ENCODE measurements at places on chromosomes 2 and 18.

- no peak for DNase-seq
These were observed 111.2 kb downstream of the RAB3GAP1 start for GRCh38 chr2:135163306-135163705.

GRCh38 chr2:84906900-84907714, 1.7 kb downstream of the TMSB10 start:
- peak; percentile 72 for DNase-seq

DNA sequence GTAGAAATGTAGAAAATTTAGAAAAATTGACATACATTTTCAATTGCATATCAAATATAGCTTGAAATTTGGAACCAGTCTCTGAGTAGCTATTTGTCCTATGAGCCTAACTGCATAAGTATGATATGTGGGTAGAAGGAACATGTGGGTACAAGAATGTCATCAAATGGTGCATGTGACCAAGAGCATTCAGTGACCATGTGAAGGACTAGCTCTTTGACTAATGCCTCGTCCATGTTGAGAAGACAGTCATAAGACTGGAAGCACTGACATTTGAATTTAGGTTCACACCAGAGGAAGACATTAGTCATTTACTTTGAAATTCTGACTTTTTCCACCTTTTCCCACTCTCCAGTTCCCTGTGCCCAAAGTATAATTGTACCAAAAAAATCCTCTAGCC, 12.6 kb downstream of the MRPL44 start:
- no peak for DNase-seq

- DNase-seq: no peak
These were observed 35.3 kb downstream of the MYCN start for GRCh38 chr2:15975676-15976075.

All from CD4-positive, alpha-beta T cell treated with Interleukin-1 beta for 1 hour (primary cell).